ENCODE measurements at places on chromosomes 3 and 15.

DNA sequence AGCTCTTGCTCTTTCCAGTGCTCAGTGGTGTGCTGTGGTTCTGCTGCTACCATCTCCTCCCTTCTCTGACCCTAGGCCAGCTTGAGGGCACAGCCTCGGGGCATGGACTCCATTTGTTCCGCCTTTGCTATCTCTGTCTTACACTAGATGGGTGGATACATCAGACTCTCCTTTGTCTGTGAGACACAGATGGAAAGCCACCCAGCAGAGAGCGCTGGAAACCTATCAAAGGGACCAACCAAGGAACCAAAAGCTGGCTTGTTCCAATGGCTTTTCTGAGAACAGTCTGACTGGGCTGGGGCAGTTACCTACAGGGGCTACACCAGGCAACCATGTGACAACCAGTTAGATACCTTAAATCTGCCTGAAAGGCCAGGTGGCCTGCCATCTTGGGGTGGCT lies 63.8 kb downstream of the NPTN start:
- DNase-seq, result no peak

GRCh38 chr3:74561881-74562280 lies 52.6 kb downstream of the CNTN3 start:
- DNase-seq, result no peak

DNA sequence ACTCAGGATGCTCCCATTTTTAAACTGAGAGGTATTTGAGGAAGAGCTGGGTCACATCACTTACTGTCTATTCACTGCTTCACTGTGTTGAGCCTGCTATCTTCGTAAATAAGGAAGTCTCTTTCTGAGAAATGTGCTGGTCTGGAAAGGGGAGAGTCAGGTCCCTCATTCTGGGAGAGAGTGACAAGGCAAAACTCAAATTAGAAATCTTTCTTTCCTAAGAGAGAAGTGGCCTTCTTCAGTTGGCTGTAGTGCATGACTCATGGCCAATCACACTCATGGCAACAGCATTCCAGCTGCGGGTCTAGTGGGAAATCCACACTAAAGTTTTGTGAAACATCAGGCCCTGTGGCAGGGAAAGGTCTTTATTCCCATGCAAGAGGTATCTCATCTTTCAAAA lies 11.5 kb upstream of the TIMP4 start:
- no peak for DNase-seq

- no peak for DNase-seq
These were observed 55.0 kb downstream of the LRRC49 start for GRCh38 chr15:70947351-70948335.

DNA sequence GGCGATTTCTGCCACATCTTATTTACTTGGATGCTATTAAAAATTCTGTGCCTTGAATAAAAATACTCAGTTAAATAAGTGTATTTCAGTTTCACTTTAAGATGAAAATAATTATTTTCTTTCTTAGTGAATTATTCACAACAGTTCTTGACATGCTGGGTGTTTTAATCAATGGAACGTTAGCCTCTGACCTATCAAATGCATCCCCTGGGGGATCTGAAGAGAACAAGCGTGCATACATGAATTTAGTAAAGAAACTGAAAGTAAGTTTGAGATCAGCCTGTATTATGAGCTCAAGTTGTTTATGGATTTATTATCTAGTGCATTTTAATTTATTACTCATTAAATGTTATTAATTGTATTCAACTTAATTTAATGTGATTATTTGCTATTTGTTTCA lies 597 bp downstream of the P2RY12 start:
- DNase-seq, result no peak

GRCh38 chr15:40106203-40107161 lies 2.2 kb downstream of the BMF start:
- DNase-seq, result no peak

DNA sequence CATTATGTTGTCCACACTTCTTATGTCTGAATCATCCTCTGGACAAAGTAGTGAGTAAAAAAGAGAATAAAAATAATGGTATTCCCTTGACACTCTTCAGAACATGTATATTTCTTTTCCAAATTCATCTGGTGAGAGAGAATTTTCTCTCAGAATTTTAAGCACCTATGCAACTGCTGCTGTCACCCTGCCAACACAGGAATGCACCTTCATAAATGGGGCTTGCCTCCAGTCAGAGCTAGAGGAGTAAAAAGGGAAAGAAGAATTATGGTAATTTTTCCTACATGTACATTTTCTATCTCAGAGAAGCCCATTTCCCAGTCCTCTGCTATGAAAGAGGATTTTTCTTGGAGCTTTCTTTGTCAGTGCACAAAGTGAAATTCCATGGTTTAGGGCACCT lies 92.2 kb upstream of the ALCAM start:
- DNase-seq, result no peak

- DNase-seq, result no peak
These were observed 302.8 kb downstream of the NLGN1 start for GRCh38 chr3:173700336-173700735.

DNA sequence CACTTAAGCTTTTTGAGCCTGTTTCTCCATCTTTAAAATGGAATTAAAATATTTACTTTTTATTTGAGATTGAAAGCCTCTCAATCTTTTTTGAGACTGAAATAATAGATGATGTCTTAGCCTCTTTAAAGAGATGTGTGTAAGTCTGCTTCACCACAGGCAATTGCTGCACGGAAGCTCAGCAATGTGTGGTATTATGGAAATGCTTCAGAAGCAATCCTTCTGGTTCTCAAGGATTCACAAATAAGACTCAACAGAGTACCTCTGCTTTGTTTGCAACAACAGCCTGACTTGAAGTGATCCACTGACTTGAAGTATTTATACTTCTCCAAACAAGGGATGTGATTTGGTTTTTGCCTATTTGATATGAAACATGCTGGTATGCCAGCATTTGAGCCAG lies 332.0 kb upstream of the RASGRP1 start:
- DNase-seq, result no peak

DNA sequence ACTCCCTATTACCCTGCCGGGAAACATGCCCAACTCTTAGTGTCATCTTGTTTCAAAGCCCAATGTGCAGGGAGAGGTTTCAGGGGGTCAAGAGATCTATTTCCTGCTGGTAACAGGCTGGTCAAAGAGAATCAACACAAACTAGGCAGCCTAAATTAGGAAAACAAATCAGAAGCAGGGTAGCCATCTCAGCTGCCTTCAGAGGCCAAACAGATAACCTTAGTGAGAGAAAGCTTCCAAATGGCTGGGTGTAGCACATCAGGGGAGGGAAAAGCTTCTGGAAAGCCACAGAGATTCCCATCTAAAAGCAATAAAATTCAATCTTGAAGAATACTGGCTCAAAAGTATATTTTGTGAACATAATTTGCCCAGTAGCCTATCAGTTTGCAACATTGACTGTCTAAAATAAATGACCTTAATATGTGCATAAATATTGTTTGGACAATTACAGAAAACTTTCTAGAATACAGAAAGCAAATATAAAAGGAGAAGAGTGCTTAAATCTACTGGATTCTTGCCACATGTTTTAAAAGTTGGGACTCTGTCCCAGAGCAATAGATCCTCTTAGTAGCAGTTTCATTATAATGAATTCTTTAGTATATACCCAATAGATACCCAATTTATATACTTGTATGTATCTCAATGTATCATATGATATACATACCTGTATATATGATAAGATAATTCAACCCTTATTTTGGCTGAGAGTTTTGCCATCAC lies 371.9 kb upstream of the RARB start:
- DNase-seq, result no peak

DNA sequence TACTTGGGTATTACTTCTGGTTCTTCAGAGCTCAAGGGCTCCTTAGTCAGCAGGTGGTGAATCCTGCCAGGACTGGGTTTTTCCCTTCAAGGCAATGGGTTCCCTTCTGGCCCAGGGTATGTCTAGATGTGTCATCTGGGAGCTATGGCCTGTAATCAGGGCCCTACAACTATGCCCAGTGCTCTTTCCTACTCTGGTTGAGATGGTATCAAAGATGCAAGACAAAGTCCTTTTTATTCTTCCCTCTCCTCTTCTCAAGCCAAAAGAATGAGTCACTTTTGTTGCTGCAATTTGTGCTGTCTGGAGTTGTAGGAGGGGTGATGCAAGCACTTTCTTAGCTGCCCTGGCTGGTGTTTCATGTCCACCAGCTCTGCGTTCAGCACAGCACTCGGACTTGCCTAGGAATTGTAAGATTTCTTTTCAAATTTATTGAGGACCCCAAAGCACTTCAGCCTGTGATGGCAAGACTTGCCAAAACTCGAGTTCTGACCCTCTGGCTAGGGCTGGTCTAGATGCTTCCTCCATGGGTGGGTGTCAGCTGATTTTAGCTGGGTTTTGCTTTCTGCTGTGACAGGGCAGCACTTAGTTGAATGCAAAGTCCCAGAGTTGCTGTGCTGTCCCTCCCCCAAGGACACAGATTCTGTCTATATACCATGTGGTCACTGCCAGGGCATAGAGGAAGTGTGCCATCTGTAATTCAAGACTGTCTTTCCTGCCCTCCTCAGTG lies 129.2 kb upstream of the CBLB start:
- no peak for DNase-seq

- DNase-seq, result no peak
These were observed 5.3 kb downstream of the CHST2 start for GRCh38 chr3:143124601-143125520.

- DNase-seq, result no peak
These were observed 70.9 kb downstream of the DCUN1D1 start for GRCh38 chr3:182909318-182910040.

GRCh38 chr15:88341006-88341405 lies 84.5 kb upstream of the NTRK3 start:
- no peak for DNase-seq

DNA sequence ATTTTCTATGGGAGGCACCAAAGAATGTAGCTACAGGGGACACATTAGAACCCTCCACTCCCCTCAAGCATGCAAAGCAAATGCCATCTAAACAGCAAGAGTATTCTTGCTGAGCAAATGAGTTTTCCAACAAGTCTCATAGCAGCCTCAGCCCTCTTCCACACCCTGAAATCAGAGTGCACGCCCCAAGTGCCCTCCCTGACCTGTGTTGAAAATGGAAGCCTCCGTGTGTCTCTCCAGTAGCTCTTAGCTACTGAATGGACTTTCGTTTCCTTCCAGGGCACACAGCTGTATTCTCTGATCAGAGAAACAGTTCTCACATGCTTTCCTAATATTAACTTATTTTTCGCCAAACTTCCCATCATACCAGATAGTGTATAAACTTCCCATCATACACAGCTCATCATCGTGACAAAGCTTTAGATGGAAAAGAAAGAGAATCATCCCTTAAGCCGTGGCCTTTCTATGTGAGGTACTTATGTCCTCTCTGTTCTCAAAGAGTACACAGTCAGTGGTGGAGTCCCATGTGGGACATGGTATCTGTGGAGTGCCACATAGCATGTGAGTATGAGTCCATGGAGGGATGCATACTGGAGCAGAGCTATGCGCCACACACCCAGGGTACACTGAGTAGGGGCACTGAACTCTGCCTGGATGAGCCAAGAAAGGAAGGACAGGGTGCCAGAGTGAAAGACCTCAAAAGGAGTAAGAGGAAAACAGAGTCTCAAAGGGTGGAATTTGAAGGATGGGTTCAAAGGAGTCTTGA lies 434.5 kb downstream of the MCTP2 start:
- no peak for DNase-seq

- no peak for DNase-seq
These were observed 52.7 kb downstream of the VGLL4 start for GRCh38 chr3:11591002-11591355.

DNA sequence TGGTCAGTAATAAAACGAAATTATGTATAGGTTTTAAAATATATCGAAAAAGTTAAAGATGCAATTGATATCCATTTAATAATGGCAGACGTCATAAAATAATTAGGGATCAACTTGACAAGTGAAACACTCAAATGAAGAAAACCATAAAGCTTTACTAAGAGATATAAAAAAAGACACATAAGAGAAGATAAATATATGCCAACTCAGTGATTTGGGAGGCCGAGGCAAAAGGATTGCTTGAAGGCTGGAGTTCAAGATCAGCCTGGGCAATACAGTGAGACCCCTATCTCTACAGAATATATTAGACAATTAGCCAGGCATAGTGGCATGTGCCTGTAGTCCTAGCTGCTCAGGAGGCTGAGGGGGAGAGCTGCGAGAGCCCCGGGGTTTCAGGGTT lies 190.5 kb downstream of the SV2B start:
- no peak for DNase-seq

GRCh38 chr3:3296979-3297381 lies 117.5 kb upstream of the CRBN start:
- no peak for DNase-seq

- no peak for DNase-seq
These were observed 165.1 kb upstream of the ATP10A start for GRCh38 chr15:26028086-26028740.

GRCh38 chr3:195806916-195807231 lies 4.9 kb downstream of the MUC4 start:
- DNase-seq, result no peak

DNA sequence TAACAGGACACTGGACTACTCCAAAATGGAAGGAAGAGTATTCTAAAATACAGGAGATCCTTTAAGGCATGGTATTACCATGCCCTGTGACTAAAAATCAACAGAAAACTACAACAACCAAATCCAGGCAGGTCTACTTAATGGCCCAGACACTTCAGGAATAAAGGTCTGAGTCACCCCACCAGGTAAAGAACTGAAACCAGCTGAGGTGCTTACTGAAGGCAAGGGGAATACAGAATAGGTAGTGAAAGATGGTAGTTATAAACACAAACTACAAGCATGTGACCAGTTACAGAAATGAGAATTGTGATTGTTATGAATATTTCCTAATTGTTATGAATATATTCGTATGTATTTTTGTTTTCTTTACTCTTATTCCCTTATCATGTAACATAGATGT lies 13.4 kb downstream of the IFT57 start:
- DNase-seq, result no peak

DNA sequence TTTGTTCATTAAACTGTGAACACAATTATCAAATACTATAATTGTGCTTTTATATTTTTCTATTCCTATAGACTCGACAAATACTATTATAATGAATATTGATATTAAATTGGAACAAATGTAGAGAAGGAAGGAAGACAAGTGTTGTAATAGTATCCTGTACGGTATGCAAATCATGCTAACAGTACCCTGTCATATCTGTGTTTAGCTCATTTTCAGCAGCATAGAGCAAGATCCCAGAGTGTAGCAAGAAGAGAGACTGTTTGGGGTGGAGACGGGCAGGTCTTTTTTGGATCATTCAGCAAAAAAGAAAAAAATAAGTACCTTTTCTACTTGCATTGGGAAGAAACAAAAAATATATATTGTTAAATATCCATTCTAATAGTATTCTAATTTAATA lies 224.1 kb downstream of the TPRG1 start:
- DNase-seq, result no peak

- DNase-seq, result no peak
These were observed 129.8 kb upstream of the CPNE4 start for GRCh38 chr3:132164469-132165092.

GRCh38 chr3:127761441-127761801 lies 60.9 kb downstream of the MGLL start:
- DNase-seq, result no peak

GRCh38 chr3:112619295-112619694 lies 21.6 kb downstream of the CCDC80 start:
- DNase-seq, result no peak

- DNase-seq, result no peak
These were observed 190.1 kb downstream of the IL5RA start for GRCh38 chr3:2920103-2920502.
